ENCODE measurements at places on chromosomes 13 and 19.

DNA sequence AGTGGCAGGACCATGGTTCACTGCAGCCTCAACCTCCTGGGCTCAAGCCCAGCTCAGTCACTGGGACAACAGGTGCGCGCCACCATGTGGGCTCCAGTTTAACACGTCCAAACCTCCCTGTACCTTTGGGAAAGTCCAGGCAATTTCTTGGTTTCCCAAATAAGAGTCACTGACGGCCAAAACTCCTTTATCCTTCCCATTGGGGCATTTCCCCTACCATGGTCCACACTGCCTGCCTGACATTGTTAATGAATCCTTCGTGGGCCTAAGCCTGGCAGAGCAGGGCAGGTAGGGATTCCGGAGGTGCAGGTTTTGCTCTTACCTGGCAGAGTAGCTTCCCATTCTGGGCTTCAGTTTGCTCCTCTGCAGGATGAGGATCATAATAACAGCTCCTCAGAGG, 66.2 kb upstream of the TM9SF2 start:
- no peak for DNase-seq

DNA sequence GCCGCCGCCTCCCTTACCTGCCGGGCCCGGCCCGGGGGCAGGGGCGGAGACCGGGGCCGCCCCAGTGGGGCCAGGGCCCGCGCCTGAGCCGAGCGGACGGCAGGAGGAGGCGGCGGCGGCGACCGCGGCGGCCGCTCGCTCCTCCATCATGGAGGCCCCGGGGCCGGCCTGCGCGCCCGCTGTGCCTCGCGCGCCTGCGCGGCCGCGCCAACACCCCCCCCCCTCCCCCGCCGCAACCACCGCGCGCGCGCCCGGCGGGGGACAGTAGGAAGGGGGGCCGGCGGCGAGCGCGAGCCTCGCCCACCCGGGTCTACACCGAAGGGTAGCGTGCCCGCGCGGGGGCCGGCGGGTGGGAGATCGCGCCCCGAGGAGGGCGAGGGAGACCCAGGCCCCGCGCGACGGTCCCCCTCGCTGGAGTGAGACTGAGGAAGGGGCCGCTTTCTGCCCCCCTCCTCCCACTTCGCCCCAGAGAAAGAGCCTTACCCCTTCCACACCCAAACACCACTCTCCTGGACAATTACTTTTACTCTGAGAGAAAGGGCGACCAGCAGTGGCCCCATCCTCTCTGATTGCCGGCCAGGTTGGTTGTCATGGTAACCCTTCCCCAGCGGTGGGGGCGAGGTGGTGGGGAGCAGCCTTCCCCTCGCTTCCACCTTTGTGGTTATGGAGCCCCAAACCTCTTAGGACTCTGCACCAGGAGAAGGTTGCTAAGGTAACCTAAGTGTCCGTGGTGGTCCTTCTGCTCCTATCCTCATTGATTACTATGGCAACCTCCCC, at the start of gene STRN4:
STRN4 (minus strand) TSS at position 170 of the 777 bp plus-strand sequence; CDS start at position 150, 20 bp downstream.
- peak; percentile 63 for DNase-seq

DNA sequence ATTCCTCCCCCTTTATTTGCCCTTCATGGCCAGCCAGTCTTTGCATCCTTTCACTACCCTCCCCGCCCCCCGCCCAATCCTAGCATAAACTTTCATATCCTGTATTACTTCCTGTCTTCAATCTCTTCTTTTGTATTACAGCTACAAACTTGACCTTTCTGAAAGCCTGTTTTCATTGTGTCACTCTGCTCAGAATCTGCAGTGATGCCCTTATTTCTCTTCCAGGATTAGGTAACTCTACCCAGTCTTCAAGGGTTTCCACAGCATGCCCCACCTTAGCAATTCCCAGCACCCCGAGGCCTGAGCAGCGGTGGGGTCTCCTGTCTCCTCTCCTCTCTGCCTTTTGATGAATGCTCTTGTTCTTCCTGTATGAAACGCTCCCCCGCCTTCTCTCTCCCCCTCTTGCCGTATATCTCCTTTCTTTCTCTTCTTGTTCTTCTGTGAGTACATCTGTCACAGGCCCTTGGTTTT, 145.6 kb downstream of the SHISA2 start:
- DNase-seq: no peak

- no peak for DNase-seq
Measured at GRCh38 chr13:75533861-75534260, 3.8 kb downstream of the COMMD6 start.

DNA sequence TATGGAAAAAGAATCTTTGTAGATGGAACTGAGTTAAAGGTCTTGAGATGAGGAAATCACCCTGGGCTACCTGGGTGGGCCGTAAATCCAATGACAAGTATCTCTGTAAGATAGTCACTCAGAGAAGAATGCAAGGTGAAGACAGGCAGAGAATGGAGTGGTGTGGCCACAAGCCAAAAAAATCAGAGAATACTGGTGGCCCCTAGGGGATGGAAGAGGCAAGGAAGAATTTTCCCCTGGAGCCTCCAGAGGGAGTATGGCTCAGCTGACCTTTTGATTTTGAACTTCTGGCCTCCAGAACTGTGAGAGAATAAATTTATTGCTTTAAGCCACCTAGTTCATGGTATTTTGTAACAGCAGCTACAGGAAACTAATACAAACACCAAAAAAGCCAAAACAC, 32.7 kb upstream of the CSNK1A1L start:
- DNase-seq: no peak

DNA sequence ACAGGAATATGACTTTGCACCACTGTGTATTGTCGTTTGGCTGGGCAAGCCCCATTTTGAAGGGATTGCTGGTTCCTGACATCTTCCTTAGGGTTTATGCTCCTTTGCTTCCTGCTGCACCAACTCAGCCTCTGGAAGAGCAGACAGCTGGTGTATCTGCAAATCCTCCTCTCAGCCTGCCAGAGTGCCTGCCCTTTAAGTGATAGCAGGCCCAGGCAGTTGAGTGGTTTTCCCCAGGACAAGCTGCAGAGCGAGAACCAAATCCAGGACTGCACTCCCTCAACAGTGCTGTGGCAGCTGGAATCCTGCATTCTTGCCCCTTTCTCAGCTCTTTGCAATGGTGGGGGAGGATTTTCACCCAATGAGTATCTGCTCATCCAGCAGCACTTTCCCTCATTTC, 85.5 kb downstream of the ZNF429 start:
- no peak for DNase-seq

DNA sequence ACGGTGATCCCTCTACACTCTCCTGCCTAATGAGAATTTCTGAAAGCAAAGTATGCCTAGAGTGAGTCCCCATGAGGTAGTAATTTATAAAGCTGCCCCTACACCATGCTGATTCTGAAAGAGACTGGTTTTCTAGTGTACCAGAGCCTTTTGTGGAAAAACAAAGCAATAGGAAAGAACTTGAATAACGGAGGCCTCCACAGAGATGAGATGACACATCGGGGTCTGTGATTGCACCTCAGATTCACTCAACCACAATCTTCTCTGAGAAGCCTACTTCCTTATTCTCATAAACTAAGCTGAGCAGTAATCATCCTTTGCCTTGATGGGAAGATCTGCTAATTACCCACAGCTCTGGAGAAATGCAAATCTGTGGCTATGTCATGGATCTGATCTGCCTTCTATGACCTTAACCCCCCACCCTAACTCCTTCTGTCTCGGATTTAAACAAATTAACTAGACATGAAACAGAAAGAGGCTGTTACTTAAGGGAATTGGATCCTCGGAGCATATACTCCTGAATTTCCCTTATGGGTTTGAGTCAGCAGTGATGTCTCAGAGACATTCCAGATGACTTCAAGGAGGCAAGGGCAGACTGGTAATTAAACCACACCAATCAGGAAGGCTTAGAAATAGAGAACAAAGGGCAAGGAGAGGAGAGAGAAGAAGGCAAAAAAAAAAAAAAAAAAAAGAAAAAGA, 128.0 kb downstream of the DCT start:
- no peak for DNase-seq

DNA sequence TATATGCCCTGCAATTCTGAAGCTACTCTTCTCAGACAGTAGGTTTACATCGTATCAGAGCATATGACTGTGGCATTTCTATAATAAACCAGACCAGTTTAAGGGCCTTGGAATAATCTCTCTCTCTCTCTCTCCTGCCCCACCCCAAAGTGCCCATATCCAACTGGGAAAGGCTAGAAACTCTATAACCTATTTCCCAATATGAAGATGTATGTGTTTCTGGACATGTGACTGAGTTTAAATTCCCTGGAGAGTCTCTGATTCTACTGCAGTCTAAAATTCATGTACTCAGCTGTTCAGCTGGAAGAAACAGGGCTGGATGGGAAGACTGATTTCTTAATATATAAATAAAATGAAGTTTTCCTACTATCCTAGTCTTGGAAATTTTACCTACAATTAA, 91.9 kb upstream of the MBNL2 start:
- no peak for DNase-seq

DNA sequence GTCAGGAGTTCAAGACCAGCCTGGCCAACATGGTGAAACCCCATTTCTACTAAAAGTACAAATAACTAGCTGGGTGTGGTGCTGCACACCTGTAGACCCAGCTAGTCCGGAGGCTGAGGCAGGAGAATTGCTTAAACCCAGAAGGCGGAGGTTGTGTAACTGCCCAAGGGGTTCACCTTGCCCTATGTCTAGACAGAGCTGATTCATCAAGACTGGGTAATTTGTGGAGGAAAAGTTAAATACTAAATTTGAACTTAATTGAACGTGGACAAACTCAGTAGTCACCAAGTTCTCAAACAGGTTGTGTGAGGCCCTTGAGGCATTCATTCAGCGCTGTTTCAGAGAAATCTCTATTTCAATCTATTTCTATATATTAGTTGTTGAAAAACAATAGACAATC, 13.7 kb upstream of the ZNF486 start:
- DNase-seq: no peak

DNA sequence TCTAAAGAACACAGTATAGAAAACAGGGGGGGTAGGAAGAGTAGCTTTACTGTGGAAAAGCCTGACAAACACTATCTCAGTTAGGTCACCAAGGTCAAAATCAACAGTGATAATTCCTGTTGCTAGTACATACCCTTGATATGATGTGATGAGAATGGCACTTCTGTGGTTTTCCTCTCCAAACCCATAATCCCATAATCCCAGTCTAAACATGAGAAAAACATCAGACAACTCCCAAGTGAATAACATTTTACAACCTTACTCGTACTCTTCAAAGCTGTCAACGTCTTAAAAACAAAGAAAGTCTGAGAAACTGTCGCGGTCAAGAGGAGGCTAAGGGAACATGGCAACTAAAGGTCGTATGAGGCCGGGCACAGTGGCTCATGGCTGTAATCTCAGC, 137.6 kb downstream of the FOXO1 start:
- no peak for DNase-seq

- DNase-seq: no peak
Measured at GRCh38 chr13:91360246-91360751, 12.8 kb downstream of the MIR17HG start.

DNA sequence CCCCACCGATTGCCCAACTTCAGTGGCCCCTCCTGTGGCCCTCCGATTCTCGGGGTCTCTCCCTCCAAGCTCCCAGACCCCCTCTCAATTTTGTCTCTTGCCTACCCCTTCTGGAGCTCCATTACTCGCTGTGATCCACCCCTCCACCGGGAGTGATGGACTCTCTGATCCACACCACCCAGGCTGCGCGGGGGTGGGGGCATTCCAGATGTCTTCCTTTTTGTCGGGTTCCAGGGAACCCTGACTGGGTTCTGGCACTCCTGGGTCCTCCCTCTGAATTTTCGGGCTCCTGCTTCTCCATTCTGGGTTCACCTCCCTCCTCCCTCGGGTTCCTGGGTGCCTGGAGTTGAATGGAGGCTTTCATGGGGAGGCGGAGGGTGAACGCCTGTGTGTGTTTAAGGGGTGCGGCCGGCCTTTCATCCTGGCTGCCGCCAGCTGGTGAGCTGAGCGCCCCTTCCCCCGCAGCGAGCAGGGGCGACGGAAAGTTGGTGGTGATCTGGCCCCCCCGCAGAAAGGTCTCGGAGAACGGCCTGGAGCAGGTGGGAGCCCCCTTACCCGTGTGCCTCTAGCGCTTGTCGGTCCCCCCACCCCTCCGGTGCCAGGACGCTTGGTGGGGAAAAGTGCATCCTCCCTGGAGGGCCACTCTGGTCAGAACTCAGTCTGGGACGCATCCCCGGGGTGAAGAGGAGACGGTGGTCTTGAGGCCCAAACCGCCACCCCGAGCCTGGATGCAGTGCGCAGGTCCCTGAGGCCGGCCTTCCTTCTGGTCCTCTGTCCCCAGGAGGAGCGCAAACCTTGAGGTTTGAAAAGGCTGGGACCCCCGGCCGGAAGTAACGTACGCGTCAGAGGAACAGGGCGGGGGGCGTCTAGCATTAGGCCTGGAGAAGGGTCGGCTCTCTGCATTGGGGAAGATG, 1.6 kb downstream of the MISP3 start:
- DNase-seq: no peak
